ENCODE measurements at places on chromosomes 7 and 10.

GRCh38 chr7:120280743-120281142 lies 7.8 kb downstream of the KCND2 start:
- no peak for DNase-seq

DNA sequence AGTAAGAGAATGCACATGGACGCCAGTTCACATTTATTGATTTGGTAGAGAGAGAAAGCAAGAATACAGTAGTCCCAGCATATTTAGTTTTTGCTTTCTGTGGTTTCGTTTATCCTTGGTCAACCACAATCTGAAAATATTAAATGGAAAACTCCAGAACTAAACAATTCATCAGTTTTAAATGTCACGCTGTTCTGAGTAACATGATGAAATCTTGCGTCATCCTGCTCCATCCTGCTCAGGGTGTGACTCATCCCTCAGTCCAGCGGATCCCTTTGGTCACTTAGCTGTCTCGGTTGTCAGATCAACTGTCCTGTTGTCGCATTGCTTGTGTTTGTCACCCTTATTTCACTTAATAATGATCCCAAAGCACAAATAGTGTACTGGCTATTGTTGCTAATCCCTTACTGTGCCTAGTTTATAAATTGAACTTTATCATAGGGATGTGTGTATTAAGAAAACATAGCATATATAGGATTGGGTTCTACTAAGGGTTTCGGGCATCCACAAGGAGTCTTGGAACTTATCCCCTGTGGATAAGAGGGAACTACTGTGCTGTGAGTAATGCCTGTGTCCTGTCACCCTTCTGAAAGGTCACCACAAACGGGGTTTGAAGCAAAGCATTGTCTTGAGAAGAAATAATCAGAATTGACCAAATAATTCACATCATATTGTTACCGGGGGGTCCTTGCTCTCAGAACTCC lies 73.6 kb downstream of the OTUD1 start:
- no peak for DNase-seq

GRCh38 chr7:128168667-128169210 lies 72.3 kb upstream of the LEP start:
- peak; percentile 65 for DNase-seq

GRCh38 chr10:1123972-1124371 lies 67.8 kb downstream of the WDR37 start:
- no peak for DNase-seq

DNA sequence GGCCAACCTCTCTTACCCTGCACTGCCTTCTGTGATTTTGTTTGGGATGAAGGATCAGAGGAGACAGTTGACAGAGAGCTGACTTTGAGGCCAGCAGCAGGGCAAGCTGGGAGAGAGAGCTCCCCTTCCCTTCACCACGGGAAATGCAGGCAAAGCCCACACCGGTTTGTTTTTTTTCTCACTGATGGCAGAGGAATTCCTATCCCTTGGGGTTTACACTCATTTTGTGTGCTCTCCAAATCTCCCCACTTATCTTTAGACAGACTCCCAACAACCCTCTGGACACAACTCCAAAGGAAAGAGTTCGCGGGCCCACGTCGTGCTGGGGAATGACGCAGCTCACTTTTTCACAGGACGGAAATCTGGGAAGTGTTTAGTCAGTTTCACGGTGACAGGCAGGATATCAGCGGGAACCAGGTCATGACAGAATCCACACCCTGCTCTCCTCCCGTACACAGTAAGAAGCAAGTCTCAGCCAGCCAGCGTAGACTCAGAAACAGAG lies 68.3 kb upstream of the FAM171A1 start:
- peak; percentile 19 for DNase-seq

DNA sequence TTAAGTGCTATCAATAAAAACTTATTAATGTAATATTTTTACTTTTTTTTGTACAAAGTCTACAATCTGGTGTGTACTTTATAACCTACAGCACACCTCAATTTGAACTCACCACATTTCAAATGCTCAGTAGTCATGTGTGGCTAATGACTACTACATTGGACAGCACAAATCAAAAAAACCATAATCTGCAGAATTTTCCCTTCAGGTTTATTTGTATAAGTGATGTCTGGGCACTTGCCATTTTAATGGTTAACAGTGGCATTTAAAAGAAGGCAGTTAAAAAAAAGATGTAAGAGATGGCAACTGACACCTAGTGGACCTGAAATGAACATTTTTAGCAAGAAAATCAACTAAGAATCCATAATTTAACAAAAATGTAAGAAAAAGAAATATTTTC lies 124.6 kb upstream of the NRBF2 start:
- DNase-seq = no peak

GRCh38 chr7:2782565-2782964 lies 61.5 kb downstream of the GNA12 start:
- DNase-seq = no peak

GRCh38 chr7:48875045-48875916 lies 49.1 kb upstream of the CDC14C start:
- peak; percentile 58 for DNase-seq

DNA sequence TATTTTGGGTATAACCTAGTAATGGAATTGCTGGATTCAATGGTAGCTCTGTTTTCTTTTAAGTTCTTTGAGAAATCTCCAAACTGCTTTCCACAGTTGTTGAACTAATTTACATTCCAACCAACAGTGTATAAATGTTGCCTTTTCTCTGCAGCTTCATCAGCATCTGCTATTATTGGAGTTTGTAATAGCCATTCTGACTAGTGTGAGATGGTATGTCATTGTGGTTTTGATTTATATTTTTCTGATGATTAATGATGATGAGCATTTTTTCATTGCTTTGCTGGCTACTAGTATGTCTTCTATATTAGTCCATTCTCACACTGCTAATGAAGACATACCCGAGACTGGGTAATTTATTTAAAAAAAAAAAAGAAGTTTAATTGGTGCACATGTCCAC lies 248.6 kb upstream of the MAGI2 start:
- DNase-seq = no peak

DNA sequence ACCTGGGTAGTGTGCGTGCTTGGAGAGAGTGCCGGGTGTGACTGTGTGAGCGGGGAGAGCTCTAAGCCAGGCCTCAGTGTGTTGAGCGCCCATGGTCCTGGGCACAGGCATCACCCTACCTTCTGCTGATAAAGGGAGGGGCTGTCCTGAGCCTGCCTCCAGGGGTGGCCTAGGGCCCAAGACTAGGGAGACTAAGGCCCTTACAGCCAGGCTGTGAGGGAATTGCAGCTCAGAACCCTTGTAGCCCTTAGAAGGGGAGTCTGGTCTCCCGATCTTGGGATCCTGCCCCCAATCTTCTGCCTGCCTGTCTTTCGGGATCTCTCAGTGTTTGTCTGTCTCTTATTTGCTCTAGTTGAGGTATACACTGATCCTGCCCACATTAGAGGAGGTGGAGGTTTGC lies 41.2 kb downstream of the PAX2 start:
- no peak for DNase-seq

DNA sequence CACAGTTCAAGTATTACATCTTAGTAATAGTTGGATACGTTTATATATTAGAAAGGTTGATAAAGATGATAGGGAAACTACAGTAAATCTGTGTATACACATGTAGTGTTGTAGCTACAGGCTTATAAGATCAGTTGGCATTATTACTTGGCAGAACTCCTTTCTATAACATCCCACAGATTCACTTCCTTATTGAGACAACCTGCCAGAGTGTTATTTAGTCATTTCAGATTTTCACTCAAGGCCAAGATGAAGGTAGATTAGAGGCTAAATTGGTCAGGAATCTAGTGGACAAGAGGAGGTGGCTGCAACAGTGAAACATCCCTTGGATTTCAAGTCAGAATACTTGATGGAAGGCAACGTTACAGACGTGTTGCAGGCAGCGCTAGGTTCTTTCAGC lies 63.0 kb downstream of the PAPSS2 start:
- no peak for DNase-seq

- no peak for DNase-seq
Observed at GRCh38 chr7:101533103-101533465, 96.0 kb downstream of the MYL10 start.

GRCh38 chr7:26117142-26117807 lies 34.7 kb upstream of the NFE2L3 start:
- DNase-seq = peak; percentile 8

GRCh38 chr10:128928231-128928836 lies 538.7 kb upstream of the MGMT start:
- no peak for DNase-seq

Measured in NCI-H69 (cell line).